T-helper 17 cell (primary cell): ENCODE measurements at places on chromosomes 5 and 9. TPM values are rescaled to one million over a fixed set of nuclear protein-coding genes. Genes with fewer than 3 reads are reported as not detected.

The DAB2 gene
- total RNA-seq = 1.9 TPM

DNA sequence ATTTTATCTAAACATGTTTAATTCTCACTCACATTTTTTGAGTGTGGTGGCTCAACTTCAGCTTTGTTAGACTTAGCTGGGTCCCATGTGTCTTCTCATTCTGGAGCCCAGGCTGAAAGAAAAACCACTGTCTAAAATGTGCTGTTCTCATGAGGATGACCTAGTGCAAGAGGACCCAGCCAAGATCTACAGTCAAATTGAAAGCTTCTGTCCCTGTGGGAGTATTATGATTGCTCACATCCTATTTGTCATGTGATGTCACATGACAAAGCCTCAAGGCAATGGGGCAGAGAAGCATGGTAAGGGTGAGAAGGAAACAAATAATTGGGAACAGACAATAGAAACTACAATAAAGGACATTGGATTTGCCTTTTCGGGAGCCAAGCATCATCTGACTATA lies 113.4 kb upstream of the ASTN2 start:
- H3K4me3 ChIP-seq = no peak overlapping the region
- H3K27me3 ChIP-seq = no peaks in the 10 kb centered on the region
- no peak overlapping the region for H3K27ac ChIP-seq
- H3K36me3 ChIP-seq = no peaks in the 10 kb centered on the region
- no peaks in the 10 kb centered on the region for H3K4me1 ChIP-seq

DNA sequence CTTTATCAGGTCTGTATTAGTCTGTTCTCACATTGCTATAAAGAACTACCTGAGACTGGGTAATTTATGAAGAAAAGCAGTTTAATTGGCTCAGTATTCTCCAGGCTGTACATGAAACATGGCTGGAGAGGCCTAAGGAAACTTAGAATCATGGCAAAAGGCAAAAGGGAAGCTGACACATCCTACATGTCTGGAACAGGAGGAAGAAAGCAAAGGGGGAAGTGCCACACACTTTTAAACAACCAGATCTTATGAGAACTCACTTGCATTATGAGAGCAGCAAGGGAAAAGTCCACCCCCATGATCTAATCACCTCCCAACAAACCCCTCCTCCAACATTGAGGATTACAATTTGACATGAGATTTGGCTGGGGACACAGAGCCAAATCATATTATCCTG lies 132.1 kb downstream of the PCSK1 start:
- no peaks in the 10 kb centered on the region for H3K36me3 ChIP-seq
- no peak for DNase-seq
- H3K4me1 ChIP-seq = no peaks in the 10 kb centered on the region

GRCh38 chr5:173025651-173026050 lies 30.5 kb upstream of the CREBRF start:
- DNase-seq = no peak
- no peak overlapping the region for H3K4me3 ChIP-seq
- no peaks in the 10 kb centered on the region for H3K36me3 ChIP-seq
- no peaks in the 10 kb centered on the region for H3K27me3 ChIP-seq
- peaks cover 8% of the 10 kb centered on the region for H3K4me1 ChIP-seq

- DNase-seq = no peak
- no peak overlapping the region for H3K27ac ChIP-seq
- H3K27me3 ChIP-seq = no peaks in the 10 kb centered on the region
- H3K4me3 ChIP-seq = no peak overlapping the region
- peaks cover 23% of the 10 kb centered on the region for H3K4me1 ChIP-seq
- peaks cover 17% of the 10 kb centered on the region for H3K36me3 ChIP-seq
Measured at GRCh38 chr5:109365653-109366052, 44.1 kb downstream of the PJA2 start.

DNA sequence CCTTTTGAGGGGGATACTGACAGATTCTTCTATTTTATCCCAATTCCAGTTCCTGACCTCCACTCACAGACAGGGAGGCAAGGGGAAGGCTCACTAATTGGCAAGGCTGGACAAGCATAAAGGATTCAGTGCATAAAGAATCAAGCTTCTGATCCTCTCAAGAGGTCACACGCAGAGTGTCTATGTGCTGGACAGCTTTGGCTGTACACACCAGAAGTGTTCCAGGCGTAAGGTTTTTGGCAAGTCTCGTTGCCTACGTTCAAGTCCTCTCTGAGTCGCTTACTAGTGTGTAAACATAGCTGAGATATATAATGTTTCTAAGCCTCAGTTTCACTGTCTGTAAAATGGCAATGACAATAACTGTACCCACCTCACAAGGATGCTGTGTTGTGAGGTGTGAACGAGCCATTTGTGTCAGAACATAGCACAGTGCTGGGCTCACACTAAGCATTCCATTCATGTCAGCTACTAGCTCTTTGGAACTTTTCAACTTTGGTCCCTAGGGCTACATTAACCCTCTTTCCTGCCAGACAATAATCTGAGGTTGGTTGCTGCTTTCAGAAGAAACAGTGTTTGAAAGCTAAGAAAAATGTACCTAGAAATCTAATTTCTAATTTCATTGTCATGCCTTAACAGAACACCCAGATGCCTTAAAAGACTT lies 52.1 kb downstream of the PALM2AKAP2 start:
- H3K27ac ChIP-seq = no peak overlapping the region
- no peaks in the 10 kb centered on the region for H3K4me1 ChIP-seq
- no peak overlapping the region for H3K4me3 ChIP-seq
- no peaks in the 10 kb centered on the region for H3K36me3 ChIP-seq

The PTGR1 gene
- total RNA-seq = not detected

- H3K4me3 ChIP-seq = peak overlapping the region; percentile 86
- peak; percentile 19 for DNase-seq
- H3K27me3 ChIP-seq = no peaks in the 10 kb centered on the region
- H3K4me1 ChIP-seq = peaks cover 24% of the 10 kb centered on the region
- H3K27ac ChIP-seq = peak overlapping the region; percentile 97
Measured at GRCh38 chr5:1536322-1536845, 12.6 kb upstream of the LPCAT1 start.

DNA sequence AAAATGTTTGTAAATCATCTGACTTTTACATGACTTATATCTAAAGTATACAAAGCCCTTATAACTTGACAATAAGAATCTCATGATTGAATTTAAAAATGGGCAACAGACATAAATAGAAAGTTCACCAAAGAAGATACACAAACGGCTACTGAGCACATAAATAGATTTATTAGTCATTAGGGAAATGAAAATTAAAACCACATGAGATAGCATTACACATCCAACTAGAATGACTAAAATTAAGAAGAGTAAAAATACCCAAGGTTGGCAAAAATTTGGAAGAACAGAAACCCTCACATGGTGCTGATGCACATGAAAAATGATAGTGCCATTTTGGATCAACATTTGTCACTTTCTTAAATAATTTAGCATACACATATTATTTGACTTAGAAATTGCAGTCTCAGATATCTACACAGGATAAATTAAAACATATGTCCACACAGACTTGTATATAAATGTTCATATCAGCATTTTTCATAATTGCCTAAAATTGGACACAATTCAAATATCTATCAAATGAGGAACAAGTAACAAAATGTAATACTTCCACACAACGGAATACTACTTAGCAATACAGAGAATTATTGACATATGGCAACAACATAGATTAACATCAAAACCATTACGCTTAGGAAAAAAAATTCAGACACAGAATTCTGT lies 359.1 kb upstream of the DAB2 start:
- no peak overlapping the region for H3K27ac ChIP-seq
- H3K27me3 ChIP-seq = peaks cover 21% of the 10 kb centered on the region
- no peak overlapping the region for H3K4me3 ChIP-seq
- DNase-seq = no peak
- no peaks in the 10 kb centered on the region for H3K4me1 ChIP-seq
- H3K36me3 ChIP-seq = no peaks in the 10 kb centered on the region

DNA sequence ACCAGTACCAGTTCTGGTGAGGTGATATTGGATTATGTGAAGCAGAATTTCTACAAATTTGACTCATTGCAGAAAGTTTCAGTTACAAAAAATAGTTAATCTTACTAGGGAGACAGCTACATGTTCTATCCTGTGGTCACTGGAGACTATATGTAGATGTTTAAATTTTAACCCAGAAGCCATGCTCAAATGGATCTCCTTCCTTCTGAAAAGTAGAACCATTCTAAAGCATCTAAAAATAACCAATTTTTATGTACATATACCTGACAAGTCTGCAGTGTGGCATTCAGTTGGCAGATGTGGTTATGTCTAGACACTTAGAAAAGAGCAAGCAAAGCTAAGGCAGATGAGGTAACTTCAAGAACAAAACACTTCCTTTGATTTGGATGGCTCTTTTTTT lies 65.5 kb upstream of the POU4F3 start:
- H3K27ac ChIP-seq = no peak overlapping the region
- no peak for DNase-seq
- no peak overlapping the region for H3K4me3 ChIP-seq
- no peaks in the 10 kb centered on the region for H3K27me3 ChIP-seq
- peaks cover 5% of the 10 kb centered on the region for H3K36me3 ChIP-seq
- H3K4me1 ChIP-seq = peaks cover 2% of the 10 kb centered on the region

The SLCO6A1 gene
- total RNA-seq = not detected

The REEP2 gene
- 0.40 TPM for total RNA-seq

GRCh38 chr5:78648359-78649210 lies at the start of gene LHFPL2:
Gene LHFPL2, minus strand, starts transcription at chr5:78648772. Its CDS starts 138,559 bp downstream, at chr5:78510213.
- peaks cover 3% of the 10 kb centered on the region for H3K36me3 ChIP-seq
- peak within 1 kb of the TSS; percentile 91 for H3K4me3 ChIP-seq
- H3K27ac ChIP-seq = no peak within 1 kb of the TSS
- peaks cover 55% of the 10 kb centered on the region for H3K27me3 ChIP-seq
